ENCODE measurements at places on chromosomes 6 and 20. TPM values are rescaled to one million over a fixed set of nuclear protein-coding genes. Genes with fewer than 3 reads are reported as not detected.

DNA sequence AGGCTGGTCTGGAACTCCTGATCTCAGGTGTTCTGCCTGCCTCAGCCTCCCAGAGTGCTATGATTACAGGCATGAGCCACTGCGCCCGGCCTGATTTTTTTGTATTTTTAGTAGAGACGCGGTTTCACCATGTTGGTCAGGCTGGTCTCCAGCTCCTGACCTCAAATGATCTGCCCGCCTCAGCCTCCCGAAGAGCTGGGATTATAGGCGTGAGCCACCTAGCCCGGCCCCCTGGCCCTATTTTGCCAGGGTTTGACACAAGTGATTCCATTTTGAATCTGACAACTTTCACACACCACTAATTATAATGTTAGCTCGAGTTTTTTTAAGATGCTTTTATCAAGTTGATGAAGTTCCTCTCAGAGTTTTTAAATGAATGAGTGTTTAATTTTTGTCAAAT, 25.6 kb downstream of the TTLL9 start:
- H3K27me3 ChIP-seq = no peaks in the 10 kb centered on the region
- peak overlapping the region; percentile 51 for H3K27ac ChIP-seq
- no peaks in the 10 kb centered on the region for H3K36me3 ChIP-seq
- no peaks in the 10 kb centered on the region for H3K4me1 ChIP-seq
- no peak for DNase-seq

DNA sequence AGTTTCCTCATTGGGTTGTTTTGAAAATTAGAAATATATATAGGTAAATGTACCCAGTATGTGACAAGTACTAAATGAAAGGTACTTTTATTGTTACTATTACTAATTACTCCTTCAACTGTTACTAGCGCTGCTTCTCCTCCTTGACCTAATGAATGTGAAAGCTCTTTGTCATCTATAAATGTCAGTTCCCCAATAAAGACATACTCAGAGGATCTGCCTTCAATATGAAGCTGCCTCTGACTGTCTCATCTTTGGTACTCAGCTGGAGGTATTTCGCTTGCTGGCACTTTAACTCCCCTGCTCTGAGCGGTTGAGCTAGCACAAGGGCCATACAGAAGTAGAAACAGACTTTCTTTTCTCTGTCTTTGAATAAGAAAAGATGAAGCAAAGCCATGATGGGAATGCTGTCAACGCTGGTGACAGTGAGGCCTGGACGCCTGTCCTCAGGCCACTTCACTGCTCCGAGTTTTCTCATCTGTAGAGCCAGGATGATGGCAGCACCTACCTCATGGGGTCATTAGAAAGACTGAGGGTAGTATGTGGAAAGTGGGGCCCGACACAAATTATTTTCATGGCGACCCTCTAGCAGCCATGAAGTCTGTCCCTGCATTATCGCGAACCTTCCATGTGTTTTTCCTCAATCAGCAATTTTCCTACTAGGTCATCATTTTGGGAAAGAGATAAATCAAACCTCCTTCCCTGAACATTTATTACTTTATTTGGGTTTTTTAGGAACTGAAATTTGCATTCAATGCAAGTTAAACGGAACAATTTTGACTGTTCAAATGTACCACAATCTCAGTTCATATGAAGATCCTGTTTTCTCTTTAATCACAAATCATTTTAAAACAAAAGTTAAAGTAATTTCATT, 55.9 kb upstream of the SNX9 start:
- no peak for DNase-seq
- H3K27ac ChIP-seq = no peak overlapping the region
- no peaks in the 10 kb centered on the region for H3K36me3 ChIP-seq
- no peaks in the 10 kb centered on the region for H3K27me3 ChIP-seq

GRCh38 chr6:9830808-9831207, 584.1 kb downstream of the TFAP2A start:
- H3K4me3 ChIP-seq = no peak overlapping the region
- H3K36me3 ChIP-seq = no peaks in the 10 kb centered on the region
- no peak for DNase-seq
- no peak overlapping the region for H3K27ac ChIP-seq

DNA sequence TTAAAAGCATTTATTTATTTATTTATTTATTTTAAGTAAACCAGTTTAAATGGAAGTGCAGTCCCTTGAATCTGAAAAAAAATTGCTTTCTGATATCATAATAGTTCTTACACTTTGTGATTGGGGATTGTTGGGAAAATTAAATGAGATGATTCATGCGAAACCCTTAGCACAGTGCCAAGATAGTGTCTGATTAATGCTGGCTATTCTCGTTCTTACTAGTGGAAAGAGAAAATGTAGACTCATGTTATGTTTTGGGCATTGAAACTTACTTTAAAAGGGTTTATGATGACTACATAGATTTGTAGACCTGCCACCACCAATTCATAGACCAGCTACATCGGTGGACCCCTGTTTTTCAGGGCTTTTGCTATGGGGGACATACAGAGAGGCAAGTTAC, 229.2 kb upstream of the ZFP64 start:
- no peak for DNase-seq
- H3K27me3 ChIP-seq = no peaks in the 10 kb centered on the region

DNA sequence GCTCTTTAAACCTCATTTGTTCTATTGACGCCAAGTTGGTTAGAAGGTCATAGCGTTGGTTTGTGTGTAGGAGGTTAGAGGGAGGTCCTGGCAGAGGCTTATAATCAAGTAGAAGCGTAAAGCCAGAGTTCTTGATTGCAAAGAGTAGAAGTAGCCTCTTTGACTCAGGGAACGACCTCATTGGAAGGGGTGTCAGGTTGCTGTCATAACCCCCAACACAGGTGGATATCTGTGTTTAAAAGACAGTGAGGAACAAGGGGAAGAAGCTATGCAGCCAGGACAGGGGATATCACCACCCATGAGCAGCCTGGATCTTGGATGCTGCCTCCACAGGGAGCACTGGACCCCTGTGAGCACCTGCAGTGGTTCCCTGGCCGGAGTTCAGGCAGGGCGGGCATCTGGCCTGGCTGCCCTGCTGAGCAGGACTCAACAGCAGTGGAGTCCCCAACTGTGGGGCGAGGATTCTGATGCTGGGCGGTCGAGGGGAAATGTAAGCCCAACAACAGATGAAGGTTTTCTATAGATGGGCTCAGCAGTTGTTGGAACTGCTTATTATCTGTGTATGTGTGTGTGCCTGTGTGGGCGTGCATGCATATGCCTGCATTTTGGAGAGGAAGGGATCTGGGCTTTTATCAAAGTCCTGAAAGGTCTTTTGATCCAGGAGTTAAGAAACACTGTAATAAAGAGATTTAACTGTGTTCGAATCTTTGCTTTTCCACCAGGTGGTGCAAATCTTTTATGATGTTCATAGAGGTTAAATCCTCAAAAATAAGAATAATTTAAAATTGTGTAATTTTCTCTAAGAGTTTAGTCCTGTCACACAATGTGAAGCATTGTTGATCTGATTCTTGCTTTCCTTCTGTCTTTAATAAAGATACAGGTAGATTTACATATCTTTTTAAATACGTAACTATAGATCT, 27.7 kb downstream of the HIVEP1 start:
- H3K36me3 ChIP-seq = no peaks in the 10 kb centered on the region
- no peak overlapping the region for H3K27ac ChIP-seq
- DNase-seq = no peak
- no peak overlapping the region for H3K4me3 ChIP-seq
- H3K4me1 ChIP-seq = no peaks in the 10 kb centered on the region

GRCh38 chr6:106159531-106159940, 73.4 kb downstream of the PRDM1 start:
- H3K27me3 ChIP-seq = no peaks in the 10 kb centered on the region
- H3K4me1 ChIP-seq = no peaks in the 10 kb centered on the region
- H3K27ac ChIP-seq = no peak overlapping the region
- H3K4me3 ChIP-seq = no peak overlapping the region

GRCh38 chr6:48628316-48628715, 517.3 kb upstream of the PTCHD4 start:
- DNase-seq = no peak
- H3K27me3 ChIP-seq = no peaks in the 10 kb centered on the region
- H3K4me1 ChIP-seq = no peaks in the 10 kb centered on the region
- H3K27ac ChIP-seq = no peak overlapping the region
- no peak overlapping the region for H3K4me3 ChIP-seq
- H3K36me3 ChIP-seq = no peaks in the 10 kb centered on the region

- H3K27ac ChIP-seq = no peak overlapping the region
- no peaks in the 10 kb centered on the region for H3K4me1 ChIP-seq
- H3K4me3 ChIP-seq = no peak overlapping the region
- no peaks in the 10 kb centered on the region for H3K27me3 ChIP-seq
These were observed 105.6 kb downstream of the FARS2 start for GRCh38 chr6:5366941-5367340.

DNA sequence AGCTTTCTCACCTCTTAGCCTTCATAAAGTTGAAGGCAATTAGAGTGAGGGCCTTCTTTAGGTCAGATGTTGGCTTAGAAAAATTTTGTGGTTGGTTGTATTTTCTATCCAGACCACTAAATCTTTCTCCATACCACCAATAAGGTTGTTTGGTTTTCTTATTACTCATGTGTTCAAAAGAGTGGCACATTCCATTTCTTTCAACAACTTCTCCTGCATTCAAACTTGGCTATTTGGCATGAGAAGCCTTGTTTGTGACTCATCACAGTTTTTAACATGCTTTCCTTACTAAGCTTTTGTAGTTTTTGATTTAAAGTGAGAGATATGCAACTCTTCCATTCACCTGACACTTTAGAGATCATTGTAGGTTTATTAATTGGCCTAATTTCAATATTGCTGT, 949.6 kb downstream of the TBC1D32 start:
- H3K27me3 ChIP-seq = no peaks in the 10 kb centered on the region
- no peak overlapping the region for H3K4me3 ChIP-seq
- no peak for DNase-seq
- H3K4me1 ChIP-seq = no peaks in the 10 kb centered on the region
- H3K36me3 ChIP-seq = no peaks in the 10 kb centered on the region

GRCh38 chr20:45342855-45343531, 5.2 kb downstream of the SDC4 start:
- H3K27ac ChIP-seq = peak overlapping the region; percentile 97
- no peak for DNase-seq
- H3K4me1 ChIP-seq = peaks cover 5% of the 10 kb centered on the region
- no peak overlapping the region for H3K4me3 ChIP-seq

- H3K4me1 ChIP-seq = no peaks in the 10 kb centered on the region
- no peaks in the 10 kb centered on the region for H3K27me3 ChIP-seq
- H3K36me3 ChIP-seq = no peaks in the 10 kb centered on the region
- DNase-seq = no peak
These were observed 158.3 kb upstream of the OGFRL1 start for GRCh38 chr6:71130277-71130676.

DNA sequence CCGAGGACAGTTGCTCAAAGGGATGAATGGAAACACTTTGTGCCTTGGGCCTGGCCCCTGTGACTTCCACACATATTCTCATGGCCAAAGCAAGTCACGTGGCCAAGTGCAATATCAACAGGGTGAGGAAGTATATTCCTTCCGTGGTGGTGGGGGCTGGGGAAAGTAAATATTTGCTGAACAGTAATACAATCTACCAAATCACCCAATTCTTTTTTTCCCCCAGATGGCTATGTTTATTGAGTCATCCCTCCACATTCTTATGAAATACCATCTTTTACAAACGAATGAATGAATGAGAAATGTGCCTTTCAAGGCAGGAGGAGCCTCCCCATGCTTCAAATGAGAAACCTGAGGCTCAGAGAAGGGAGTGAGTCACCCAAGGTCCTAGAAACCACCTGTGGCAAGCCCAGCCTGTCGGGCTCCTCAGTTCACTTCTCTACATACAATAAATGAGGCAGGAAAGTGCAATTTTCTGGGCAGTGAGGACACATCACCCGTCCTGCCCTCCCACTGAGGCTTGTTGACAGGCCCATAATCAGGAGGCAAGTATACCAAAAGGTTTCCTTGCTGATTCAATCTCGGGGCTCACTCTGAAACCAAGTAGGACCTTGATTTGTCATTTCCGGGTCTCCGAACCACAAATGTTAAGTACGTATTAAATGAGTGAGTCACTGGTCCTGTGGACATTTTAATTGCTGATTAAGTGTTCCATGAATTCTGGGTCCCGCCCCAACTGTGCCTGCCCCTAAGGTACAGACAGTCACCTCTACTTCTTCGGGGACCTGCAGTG, 25.3 kb upstream of the TOP1 start:
- H3K27ac ChIP-seq = peak overlapping the region; percentile 61
- H3K4me1 ChIP-seq = peaks cover 45% of the 10 kb centered on the region
- DNase-seq = peak; percentile 89
- H3K36me3 ChIP-seq = no peaks in the 10 kb centered on the region
- no peaks in the 10 kb centered on the region for H3K27me3 ChIP-seq

- no peak overlapping the region for H3K27ac ChIP-seq
- H3K4me1 ChIP-seq = peaks cover 8% of the 10 kb centered on the region
- H3K4me3 ChIP-seq = no peak overlapping the region
These were observed 414.0 kb downstream of the GJA1 start for GRCh38 chr6:121849477-121849876.

- no peaks in the 10 kb centered on the region for H3K36me3 ChIP-seq
- no peaks in the 10 kb centered on the region for H3K27me3 ChIP-seq
- no peaks in the 10 kb centered on the region for H3K4me1 ChIP-seq
- DNase-seq = no peak
These were observed 245.9 kb upstream of the FOXQ1 start for GRCh38 chr6:1065986-1066385.

DNA sequence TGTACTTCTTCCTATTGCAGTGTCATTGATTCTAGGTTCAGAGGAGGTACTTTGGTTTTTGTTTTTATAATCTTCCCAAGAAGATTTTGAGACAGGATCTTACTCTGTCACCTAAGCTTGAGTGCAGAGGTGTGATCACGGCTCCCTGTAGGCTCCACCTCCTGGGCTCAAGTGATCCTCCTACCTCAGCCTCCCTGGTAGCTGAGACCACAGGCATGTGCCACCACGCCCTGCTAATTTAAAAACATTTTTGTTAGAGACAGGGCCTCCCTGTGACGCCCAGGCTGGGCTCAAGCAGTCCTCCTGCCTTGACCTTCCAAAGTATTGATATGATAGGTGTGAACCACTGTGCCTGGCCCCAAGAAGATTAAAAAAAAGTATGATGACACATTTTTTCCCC, 3.4 kb upstream of the SLC17A5 start:
- no peaks in the 10 kb centered on the region for H3K4me1 ChIP-seq
- H3K4me3 ChIP-seq = no peak overlapping the region
- H3K27ac ChIP-seq = no peak overlapping the region
- no peaks in the 10 kb centered on the region for H3K27me3 ChIP-seq
- no peak for DNase-seq

MCM8 gene
- total RNA-seq = 4.0 TPM

DYNLT2 gene
- total RNA-seq = 0.33 TPM

CASS4 gene
- 2.4 TPM for total RNA-seq

SNAI1 gene
- 4.4 TPM for total RNA-seq

MEP1A gene
- not detected for total RNA-seq

AGPAT4 gene
- total RNA-seq = 2.3 TPM

HLA-DPA1 gene
- 60.5 TPM for total RNA-seq

TNNC2 gene
- total RNA-seq = 0.51 TPM

GHRH gene
- total RNA-seq = 1.5 TPM
